ENCODE measurements at places on chromosomes 12 and 14. TPM values are rescaled to one million over a fixed set of nuclear protein-coding genes. Genes with fewer than 3 reads are reported as not detected.

COL2A1 gene
- not detected for total RNA-seq

COPZ1 gene
- total RNA-seq: 111 TPM

- no peak for ATAC-seq
Observed at GRCh38 chr14:74474376-74474775, 18.7 kb downstream of the NPC2 start.

DNA sequence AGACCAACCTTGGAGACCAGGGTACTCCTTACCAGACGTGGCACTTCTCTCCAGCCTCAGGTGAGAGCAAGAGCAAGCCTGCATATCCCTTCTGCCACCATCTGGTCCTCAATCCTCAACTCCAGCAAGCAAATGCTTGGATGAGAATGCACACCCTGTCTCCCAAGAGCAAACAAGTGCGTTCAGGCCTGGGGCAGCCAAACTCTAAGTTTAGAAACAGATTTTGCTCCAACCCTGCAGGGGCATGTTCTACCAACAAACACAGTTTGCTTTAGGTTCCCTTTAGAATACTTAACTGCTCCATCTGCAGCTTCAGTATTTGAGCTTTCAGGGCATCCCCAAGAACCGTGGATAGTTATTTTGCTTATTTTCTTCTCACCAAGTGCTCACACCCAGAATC, 55.9 kb upstream of the FICD start:
- no peak for ATAC-seq

DNA sequence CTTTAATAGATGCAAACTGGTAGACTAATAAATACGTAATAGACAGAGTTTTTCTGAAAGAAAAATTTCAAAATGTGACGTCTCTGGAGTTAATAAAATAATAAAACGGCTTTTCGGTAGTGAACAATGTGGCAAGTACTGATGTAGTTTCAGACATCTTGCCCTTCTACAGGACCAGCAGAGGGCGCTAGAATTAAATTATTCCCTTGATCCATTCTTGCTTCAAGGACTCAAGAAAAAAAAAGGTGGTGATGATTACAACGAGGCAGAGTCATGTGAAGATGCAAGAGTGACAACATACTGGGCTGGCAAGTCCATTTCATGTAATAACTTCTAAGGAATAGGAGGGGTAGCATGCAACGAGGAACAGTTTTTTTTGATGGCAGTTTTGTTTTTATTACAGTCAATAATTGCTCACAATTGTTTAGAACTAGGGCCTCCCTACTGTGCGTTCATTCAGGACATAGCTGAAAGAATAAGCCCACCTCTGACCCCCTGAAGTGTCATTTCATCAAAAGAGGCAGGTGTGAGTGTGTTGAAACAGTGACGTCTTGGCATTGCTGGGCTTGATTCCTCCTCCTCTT, 101.0 kb upstream of the GZMB start:
- ATAC-seq: peak; percentile 42

ANG gene
- 2.3 TPM for total RNA-seq

CLEC1A gene
- 0.68 TPM for total RNA-seq

TMEM119 gene
- 2.0 TPM for total RNA-seq

HPD gene
- total RNA-seq: 0.28 TPM

- ATAC-seq: no peak
Observed at GRCh38 chr14:33693237-33693636, 257.6 kb downstream of the EGLN3 start.

- ATAC-seq: no peak
Observed at GRCh38 chr14:104571246-104571645, 8.3 kb upstream of the C14orf180 start.

P2RX7 gene
- total RNA-seq: 4.1 TPM

DNA sequence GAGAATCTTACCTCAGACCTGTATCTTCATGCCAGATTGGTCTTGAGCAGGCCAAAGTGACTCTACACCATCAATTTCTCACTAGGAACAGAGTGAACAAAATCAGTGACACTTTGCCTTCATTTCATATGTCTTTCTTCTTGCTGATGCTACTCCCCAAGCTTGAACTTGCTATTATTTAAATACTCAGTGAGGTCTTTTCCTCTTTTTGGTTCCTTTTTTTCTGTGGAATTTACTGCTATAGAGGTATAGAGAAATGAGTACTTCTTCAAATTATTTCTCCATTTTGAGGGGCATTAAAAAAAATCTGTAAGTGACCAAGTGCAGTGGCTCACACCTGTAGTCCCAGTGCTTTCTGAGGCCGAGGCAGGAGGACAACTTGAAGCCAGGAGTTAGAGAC, at the start of gene GPR33:
GPR33 (minus strand) TSS at position 154 of the 400 bp plus-strand sequence. CDS start 4,074 bp downstream, outside the sequence.
- ATAC-seq: no peak

CCDC196 gene
- not detected for total RNA-seq

Measured in esophagus mucosa (tissue), 1 donor.